ENCODE measurements at places on chromosomes 1 and 21.

DNA sequence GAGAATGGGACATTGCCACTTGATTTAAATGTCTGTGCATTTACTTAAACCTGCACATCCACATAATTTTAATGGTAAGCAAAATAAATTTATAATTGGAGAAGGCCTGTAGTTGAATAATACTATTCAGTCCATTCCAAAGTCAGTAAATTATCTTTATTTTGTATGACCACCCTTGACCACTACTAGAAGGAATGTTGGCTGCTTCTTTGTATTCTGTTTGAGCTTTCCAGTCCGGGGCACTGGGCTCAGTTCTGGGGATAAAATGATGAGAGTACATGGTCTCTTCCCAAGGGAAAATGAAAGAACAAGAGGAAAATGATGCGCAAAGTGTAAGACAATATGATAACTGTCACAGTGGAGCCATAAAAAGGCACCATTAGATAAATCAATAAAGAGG is 98.9 kb downstream of the CRB1 start:
- DNase-seq = no peak

- no peak for DNase-seq
Measured at GRCh38 chr1:41361495-41362356, 492 bp downstream of the FOXO6 start.

DNA sequence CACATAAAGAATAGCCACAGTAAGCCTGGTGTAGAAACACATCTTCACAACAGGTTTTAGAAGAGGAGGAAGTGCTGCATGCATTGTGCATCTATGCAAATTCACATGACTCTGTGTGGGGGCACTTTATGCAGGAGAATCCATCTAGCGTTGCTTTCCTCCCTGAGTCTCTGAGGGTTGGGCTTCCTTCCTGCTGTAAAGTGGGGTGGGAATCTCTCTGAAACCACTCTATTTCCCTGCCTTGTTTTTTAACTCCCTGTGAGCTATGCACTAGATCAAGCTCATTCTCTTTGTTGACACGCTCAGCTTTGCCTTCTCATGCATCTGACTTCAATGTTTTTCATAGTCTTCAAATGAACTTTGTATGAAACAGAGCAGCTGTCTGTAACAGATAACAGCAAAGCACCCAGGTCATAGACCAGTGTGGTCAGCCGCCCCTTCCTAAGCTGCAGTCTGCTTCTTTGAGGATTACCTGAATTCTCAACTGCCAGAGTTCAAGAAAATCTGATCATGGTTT is 102.7 kb upstream of the DPH5 start:
- DNase-seq = no peak

- no peak for DNase-seq
Measured at GRCh38 chr21:32020564-32020963, 147.7 kb downstream of the HUNK start.

GRCh38 chr1:107415241-107415640 is 274.4 kb downstream of the NTNG1 start:
- no peak for DNase-seq

DNA sequence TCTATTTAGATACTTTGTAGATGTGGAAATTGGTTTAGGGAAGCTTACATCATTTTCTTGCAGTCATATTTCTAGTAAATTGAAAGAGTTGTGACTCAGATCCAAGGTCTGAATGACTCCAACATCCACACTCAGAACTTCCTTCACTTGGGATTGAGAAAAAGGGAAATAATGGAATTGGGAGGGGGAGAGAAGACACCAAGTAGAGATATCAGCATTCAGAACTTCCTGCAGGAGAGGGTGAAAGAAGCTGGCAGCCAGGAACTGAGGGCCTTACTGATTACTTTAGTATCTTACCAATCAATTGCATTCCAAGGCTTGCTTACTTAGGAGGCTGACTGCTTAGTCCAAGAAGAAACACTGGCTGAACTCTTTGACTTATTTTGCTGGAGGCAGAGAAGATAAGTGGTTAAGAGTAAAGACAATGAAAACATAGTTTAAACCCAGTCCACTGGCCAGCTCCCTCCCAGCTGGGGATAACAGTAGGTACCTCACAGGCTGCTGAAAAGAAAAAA is 21.7 kb downstream of the APP start:
- DNase-seq = no peak

GRCh38 chr1:115828101-115829022 is 12.6 kb downstream of the NHLH2 start:
- DNase-seq = no peak

DNA sequence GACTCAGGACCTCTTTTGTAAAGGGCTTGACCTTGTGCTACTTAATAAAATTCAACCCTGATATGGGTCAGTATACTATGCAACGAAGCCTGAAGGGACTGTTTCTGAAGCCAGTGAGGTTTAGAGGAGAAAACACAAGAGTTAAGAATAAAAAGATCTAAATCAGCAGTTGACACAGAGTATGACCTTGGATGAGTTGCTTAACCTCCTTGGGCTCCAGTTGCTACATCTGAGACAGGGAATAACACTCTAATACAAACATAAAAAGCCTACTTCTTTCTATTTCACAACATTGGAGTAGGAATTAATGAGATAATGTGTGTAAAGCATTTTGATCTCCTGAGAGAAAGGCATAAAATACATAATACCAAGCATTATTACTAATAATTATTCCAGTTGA is 882.4 kb upstream of the ADGRL2 start:
- DNase-seq = no peak

- DNase-seq = no peak
Measured at GRCh38 chr1:159014003-159014571, 4.4 kb downstream of the IFI16 start.

DNA sequence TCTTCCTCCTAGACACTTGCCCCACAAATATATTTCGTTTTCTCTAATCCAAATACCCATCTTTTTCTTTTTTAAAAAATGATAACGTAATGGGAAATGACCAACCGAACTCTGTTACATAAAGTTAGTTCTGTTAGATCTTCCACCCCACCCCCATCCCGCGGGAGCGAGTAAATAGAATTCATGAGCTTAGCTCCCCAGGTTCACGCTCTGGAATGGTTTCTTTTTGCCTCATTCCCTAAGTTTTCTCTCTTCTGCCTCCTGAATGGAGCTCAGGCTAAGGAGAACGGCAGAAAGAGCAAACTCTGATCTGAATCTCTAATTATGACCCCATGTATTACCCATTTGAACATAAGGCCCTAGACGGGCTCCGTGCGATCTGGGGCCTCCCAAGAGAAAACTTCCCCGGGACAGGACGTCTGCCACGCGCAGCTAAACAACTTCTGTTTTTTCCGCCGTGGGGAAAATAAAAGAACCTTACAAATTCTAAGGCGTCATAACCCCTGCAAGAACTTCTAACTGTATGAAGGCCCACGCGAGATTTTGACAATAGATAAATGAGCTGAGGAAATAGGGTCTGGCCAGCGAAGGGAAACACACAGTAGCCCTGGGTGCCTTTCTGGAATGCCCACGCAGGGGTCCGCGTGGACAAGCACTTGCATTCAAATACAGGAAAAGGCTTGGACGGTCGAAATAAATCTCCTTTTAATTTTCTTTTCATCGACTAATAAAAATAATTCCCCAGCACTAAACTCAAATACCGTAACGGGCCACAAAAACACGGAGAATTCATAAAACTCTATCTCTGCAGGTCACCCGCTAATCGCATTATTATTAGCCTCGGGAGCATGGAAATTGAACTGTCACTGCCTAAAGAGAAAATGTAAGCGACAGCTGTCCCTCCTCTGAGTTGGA is 2.2 kb downstream of the TBX15 start:
- DNase-seq = no peak

- no peak for DNase-seq
Measured at GRCh38 chr1:54986533-54986932, 6.1 kb downstream of the TMEM61 start.

DNA sequence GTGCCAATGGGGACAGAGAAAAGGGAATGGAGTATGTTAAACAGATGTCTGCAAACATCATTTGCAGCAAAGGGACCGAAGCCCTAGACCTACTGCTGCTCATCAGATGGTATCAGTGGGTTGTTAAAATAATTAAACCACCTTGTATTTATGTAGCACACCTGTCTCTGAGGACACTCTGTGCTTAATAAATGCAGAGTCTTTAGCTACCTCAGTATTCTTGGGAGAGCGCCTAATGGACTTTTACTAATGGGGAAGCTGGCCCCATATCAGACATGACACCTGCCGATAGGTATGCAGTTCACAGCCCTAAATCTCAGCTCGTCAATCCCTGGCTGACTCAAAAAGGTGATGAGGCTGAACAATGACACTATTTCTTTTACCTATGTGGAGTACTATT is 54.4 kb downstream of the SYT6 start:
- DNase-seq = no peak

DNA sequence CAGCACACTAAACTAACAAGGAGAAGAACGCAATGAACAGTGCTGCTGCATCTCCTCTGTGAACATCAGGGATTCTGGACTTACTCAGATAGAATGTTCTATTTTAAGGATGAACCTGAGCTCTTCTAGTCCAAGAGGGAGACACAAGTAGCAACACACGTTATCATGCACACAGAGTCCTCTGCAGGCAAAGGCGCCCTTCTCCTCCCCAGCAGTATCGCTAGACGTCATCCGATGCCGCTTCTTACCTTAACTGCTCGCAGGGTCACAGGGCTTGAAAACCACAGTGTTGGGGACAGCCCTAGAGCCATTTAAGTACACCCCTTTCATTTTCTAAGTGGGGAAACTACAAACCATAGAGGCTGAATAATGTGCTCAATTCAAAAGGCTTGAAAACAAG is 74.5 kb downstream of the HIVEP3 start:
- no peak for DNase-seq

GRCh38 chr1:93556291-93556690 is 108.4 kb downstream of the FNBP1L start:
- no peak for DNase-seq

GRCh38 chr1:159091607-159092031 is 15.1 kb upstream of the AIM2 start:
- no peak for DNase-seq

- no peak for DNase-seq
Measured at GRCh38 chr1:227299688-227300087, 18.6 kb downstream of the CDC42BPA start.

DNA sequence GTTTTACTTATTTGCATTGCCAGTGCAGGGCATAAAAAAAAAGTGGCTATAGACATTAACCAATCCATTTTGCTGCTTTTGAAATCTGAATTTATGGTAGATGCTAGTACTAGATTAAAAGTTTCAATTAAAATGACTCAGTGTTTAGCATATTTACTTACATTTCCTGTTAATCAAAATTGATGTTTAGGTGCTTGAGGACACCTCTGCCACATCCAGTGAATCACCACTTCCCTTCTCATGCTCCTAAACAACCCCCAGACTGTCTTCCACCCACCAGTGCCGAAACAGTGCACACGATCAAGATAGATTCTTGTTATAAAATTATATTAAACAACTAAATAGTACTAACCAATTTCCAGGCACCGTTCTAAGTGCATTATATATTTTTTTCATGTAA is 32.7 kb downstream of the HSD17B7 start:
- DNase-seq = no peak

DNA sequence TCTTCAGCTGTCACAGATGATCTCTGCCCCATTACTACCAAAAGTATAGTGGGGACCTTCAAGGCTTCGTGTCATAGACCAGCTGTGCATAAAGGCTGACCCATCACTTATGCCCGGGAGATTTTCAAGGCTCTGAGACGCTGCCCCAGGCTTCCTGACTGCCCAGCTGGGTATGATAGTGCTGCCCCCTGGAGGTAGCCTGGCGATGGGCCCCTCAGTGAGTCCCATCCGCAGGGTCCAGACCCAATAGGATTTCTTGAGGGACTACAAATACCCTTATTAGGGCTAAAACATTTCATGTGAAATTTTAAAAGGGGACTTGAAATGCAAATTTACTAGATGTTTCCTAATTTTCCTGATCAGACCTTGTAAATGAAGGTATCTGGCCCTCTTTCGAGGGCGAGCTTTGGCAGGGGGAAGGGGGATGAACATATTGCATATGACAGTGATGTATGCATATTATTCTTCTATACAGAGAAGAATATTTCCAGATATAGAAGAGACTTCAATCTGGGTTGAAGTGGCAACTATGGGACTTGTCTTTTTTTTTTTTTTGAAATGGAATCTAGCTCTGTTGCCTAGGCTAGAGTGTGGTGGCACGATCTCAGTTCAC is 11.7 kb upstream of the FCMR start:
- DNase-seq = no peak

DNA sequence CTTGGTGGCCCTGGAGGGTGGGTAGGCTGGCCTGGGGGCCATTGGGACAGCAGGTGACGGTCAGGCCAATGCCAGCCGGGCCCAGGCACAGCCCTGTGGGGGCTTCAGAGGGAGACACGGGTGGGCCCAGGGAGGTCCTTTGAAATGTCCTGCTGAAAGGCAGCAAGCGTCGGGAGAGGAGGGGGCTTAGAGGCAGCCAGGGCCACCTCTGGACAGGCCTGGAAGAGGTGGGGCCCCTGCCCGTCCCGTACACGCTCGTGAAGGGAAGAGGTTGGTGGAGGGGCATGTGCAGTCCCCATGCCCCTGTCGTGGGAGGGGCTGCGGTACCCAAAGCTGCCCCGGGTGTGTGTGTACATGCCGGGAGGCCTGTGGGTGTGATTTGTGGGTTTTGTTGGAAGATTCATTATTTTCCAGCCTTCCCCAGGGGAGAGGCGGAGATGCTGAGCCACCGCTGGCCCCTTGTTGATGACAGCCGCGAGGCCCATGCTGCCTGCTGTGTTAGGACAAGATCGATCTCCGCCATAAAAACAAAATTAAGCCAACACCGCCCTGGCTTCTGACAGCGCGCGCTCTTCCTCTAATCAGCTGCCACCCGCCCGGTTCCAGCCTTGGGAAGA is 3.4 kb upstream of the PLCH2 start:
- DNase-seq = no peak

DNA sequence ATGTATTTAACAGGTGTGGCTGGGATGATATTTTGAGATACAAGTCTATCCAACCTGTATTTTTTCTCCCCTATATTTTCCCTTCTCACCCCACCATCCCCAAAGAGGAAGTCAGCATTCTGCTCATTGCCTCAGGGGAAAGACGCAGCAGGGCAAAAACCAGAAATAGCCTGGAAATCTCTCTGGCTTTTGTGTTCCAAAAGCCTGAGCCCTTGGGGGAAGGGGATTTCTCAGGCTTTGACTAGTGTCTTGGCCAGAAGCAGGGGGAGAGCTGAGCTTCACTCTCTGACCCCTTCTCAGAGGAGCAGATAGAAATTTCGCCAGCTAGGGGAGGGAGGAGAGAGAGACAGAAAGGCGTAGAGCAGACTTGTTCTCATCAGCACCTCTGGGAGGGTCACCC is 244.7 kb downstream of the RRAGC start:
- no peak for DNase-seq
